ENCODE measurements at places on chromosomes 13 and 19.

- peak; percentile 32 for DNase-seq
These were observed 9.0 kb upstream of the ACSBG2 start for GRCh38 chr19:6126335-6126974.

DNA sequence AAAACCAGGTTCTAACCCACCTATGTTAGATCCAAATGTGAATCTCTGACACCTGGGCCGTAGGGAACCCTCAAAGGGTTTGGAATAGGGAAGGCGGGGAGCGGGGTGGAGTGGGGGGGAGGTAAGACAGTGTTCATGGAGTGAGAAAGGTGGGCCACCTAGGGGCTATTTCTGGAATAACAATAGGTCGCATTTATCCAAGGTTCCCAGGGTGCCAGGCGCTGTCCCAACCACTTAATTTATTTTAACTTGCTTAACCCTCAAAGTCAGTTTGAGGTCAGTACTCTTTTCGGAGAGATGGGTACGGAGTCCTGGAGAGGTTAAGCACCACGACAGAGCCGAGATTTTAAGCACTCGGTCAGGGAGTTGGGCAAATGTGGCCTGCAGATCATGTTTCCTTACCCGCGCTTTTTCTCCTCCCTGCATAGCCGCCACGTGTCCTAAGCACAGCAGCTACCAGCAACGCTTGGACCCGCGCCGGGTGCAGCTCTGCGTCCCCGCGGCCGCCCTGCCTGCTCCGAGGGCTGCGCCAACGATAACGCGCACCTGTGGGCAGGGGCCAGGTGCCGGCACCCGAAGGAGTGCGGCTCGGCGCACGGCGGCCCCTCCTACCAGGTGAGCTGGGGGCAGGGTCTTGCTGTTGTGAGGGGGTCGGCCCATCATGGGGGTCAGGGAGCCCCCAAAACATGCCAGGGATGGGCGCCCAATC, 25.0 kb upstream of the FXYD3 start:
- peak; percentile 27 for DNase-seq

DNA sequence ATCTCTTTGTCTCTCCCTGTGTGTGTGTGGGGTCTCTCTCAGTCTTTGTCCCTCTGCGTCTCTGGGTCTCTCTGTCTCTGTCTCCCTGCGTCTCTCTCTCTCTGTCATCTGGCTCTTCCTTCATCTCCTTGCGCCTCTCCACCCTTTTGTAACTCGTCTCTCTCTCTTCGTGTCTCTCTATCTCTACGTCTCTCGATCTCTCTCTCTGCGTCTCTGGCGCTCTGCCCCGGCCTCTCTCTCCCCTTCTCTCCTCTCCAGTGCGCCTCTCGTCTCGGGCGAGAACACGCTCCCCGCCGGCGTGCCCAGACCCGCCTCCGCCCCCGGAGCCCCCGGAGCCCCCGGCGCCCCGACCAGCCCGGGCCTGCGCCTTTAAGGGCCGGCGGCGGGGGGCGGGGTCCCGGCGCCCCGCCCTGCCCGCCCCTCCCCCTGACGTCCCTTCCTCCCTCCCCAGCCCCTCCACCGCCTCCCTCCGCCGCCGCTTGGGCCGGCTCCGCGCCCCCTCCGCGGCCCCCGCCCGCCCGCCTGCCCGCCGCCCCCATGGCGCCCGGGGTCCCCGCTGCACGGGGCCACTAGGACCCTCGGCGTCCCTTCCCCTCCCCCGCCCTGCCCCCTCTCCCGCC, at the start of gene MARK4:
Gene MARK4, plus strand, starts transcription at position 440 of the 620 bp plus-strand sequence. CDS start 318 bp downstream, outside the sequence.
- DNase-seq: no peak

GRCh38 chr19:51148580-51148979, 6.5 kb downstream of the SIGLEC7 start:
- DNase-seq: no peak

DNA sequence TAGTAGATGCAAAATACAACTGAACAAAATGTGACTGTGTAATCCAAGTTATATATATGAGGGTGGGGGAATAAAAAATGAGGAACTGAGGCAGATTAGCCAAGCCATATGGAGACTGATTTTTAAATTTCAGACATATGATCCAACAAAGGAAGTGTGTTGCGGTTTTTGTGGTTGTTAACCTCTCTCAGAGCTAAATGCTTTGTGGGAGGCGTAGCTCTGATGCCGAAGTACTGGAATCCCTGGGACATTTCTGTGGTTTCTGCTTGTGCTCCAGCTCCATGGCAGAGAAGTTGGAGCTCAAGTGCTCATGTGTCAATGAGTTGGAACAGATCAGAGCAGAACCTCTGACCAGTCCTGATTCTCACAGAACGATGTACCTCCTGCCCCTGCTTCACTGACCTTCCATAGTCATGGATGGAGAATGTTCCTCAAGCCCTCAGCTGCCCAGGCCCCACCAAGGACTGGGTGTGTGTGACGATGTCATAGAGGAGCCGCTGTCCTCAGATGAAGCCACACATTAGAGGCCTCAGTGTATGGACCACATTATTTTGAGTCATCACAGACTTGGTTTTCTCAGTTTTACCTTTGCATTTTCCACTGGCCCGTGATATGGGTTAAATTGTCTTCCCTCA, 107.6 kb downstream of the SOX1 start:
- no peak for DNase-seq

GRCh38 chr19:3851254-3852176, 17.3 kb downstream of the ZFR2 start:
- DNase-seq: no peak

GRCh38 chr13:99484473-99484872, 16.8 kb upstream of the TM9SF2 start:
- peak; percentile 63 for DNase-seq

DNA sequence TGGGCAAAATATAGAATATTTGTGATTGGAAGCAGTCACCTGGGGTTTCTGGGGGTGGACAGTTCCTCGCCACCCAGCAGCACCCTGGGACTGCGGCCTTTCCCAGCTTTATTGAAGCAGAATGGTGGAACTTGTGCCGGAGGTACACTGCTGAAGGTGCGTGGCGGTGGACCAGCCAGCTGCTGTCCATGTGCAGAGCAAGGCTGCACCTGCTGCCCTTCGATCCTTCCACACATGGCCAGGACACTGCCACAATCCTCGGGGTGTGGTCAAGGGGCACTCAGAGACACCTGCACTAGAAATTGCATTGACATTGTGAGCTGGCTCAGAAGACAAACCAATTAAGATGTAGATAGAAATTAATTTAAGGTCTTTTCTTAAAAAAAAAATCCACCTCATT, 11.4 kb upstream of the GPI start:
- no peak for DNase-seq

DNA sequence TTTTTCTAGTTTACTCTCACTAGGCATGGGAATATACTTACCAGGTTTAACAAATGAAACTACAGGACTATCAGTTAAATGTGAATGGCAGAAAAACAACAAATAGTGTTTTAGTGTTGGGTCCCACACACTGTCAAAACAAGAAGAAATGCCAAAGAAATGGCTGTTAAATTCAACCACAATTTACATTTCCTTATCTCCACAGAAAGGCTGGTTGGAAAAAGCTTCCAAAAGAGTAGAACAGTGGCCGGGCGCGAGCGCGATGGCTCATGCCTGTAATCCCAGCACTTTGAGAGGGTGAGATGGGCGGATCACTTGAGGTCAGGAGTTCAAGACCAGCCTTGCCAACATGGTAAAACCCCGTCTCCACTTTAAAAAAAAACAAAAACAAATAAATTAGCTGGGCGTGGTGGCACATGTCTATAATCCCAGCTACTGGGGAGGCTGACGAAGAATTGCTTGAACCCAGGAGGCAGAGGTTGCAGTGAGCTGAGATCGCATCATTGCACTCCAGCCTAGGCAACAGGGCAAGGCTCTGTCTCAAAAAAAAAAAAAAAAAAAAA, 66.5 kb downstream of the SERP2 start:
- DNase-seq: no peak
